ENCODE measurements at places on chromosomes 1 and 21.
A peak's percentile ranks its signal among the peaks of the same experiment; 100 is the strongest.

GRCh38 chr1:95041491-95042165 lies 31.1 kb downstream of the ALG14 start:
- peak; percentile 89 for DNase-seq

DNA sequence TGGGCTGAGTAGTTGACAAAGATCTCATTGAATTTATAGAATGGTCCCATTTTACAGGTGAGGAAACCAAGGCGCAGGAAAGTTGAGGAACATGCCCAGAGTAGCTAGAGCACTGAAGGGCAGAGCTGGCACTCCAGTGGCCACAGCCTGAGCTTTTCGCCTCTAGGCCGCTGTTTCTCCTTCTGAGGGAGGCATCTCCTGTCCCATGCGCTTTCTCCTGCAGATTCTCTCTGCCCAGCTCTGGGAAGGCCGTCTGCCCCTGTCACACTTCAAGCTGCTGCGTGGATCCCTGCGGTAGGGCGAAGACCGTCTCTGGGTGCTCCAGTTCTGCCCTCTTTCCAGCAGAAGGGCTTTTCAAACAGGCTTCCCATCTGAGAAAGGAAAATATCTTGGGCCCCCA lies 159.9 kb downstream of the ACTL8 start:
- DNase-seq, result no peak

DNA sequence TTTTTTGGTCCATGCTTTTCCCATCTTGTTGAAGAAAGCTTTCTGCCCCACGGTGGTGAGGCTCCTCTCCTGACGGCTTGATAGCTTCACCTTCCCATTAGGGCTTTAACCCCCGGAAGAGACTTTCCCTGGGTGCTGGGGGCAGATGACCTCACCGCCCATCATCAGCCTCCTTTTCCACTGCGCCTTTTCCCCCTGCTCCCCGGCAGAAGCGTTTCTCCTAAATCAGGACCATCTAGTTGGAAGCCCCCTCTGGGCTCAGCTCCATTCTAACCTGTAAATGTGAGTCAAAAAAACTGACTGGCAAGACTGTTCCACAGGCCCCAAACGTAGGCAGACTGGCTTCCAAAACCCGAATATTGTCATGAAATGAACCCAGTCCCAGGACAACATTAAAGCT lies 6.7 kb downstream of the POFUT2 start:
- no peak for DNase-seq

DNA sequence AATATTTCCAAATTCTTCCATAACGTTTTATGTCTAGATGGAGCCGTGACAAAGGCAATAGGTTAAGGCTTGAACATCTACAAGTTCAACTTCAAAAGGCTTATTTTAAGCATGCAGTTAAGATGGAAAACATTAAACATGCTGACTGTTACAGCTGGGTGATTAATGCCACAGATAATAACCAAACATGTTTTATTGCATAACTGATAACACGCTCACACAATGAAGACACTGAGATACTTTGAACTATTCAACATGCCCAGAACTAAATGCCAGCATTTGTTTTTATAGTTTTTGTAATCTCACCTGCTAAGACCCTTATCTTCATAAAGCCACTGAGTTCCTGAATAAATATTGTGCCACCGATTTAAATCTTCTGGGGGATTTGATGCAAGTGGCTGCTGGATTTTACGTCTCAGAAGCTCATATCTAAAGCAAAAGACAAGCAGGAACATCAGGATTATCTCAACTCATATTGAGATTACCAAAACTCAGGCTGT lies 310.4 kb downstream of the KCTD3 start:
- no peak for DNase-seq
